ENCODE measurements at places on chromosomes 6 and 20.

DNA sequence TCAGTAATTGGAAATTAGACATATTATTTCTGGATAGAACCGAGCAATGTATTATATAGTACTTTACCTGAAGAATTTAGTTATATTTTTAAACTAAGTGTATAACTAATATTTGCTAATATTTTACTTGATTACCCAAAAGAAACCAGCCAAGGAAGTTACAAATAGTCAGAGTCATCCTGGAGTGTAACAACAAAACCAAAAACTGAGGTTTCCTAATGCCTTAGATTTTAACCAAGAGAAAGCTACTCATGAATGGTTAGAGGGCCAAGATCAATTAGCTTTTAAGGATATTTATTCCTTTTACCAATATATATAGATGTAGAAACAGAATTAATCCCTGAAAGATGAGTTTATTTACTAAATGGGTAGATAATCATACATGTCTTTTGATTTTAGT, 26.0 kb downstream of the TAB2 start:
- no peak for DNase-seq

- peak; percentile 90 for DNase-seq
These were observed 27.0 kb upstream of the TBC1D7 start for GRCh38 chr6:13355043-13355945.

DNA sequence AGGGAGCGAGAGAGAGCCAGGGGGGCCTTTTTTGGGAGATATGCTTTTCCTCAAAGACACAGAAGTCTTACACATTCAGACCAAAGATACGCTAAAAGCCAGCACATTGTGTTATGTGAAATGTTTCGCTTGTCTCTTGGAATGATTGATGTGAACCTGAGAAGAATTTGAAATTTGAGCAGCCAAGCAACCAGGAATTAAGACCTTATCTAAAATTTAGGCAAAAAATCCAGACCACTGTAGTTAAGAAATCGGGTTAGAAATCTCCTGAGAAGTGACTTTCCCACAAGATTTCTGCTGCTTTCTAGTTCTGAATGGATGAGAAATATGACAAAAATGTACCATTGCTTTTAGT, 223.2 kb upstream of the GMDS start:
- DNase-seq: no peak

DNA sequence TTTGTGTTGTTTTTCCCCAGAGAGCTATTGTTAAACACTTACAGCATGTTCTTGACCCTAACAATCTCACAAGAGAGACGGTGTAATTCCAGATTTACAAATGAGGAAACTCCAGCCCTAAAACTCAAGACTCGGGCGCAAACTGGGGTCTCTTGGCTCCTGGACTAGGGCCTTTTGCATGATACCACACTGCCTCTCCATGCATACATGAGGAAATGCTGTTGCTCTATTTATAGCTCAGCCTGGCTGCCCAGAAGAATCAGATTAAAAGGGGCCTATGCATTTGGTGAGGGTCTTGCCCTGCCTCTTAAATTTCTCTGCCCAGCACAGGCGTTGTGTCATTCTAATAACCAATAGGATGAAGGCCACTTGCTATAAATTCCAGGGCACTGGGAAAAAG, 30.5 kb upstream of the SNRPB2 start:
- DNase-seq: no peak

DNA sequence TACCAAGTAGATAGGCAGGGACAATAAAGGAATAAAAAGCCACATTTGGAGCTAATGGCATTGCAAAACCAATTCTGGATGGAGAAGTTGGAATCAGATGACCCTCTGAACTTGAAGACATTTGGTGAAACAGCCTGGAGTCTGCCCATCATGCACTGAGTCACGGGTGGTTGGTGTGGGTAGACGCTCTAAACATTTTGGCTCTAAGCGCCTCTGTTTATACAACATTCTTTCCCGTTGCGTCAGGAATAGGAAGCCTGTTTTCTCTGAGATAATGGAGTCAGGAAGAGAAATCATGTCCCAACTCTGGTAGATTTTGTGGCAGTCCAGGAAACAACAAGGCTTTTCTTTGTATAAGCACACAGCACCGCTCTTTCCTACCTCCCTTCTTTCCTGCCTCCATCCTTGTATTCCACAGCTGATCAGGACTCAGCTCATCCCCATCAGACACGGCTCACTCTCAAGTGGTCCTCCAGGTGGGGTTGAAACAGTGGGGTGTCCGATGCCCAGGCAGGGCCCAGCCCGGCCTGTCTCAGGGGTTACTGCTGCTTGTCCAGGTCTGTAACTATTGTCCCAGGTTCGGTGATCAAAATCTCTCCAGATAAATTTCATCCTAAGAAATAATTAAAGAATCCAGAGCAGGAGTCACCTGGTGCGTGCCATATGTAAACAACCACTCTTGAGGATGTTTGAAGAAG, 12.1 kb upstream of the RAMACL start:
- DNase-seq: peak; percentile 85

GRCh38 chr20:41142919-41143318, 5.6 kb downstream of the PLCG1 start:
- DNase-seq: no peak

DNA sequence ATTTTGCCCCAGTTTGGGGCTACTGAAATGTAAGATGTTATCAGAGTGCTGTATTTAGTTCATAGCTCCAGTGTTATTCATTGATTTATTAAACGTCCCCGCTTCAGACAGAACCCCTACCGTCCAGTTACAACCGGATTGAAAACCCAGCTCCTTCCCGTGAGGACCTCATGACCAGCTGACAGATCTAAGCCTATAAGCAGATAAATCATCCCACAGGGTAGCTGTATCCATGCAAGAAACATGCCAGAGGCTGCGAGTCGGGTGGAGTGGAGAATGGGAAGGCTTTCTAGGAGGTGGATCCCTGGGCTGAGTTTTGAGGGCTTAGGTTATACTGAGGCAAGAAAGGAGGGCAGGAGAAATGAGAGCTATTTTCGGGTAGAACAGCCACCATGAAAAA, 260.0 kb downstream of the ARID1B start:
- no peak for DNase-seq
